ENCODE measurements at places on chromosomes 13 and 19. TPM values are rescaled to one million over a fixed set of nuclear protein-coding genes. Genes with fewer than 3 reads are reported as not detected.

DNA sequence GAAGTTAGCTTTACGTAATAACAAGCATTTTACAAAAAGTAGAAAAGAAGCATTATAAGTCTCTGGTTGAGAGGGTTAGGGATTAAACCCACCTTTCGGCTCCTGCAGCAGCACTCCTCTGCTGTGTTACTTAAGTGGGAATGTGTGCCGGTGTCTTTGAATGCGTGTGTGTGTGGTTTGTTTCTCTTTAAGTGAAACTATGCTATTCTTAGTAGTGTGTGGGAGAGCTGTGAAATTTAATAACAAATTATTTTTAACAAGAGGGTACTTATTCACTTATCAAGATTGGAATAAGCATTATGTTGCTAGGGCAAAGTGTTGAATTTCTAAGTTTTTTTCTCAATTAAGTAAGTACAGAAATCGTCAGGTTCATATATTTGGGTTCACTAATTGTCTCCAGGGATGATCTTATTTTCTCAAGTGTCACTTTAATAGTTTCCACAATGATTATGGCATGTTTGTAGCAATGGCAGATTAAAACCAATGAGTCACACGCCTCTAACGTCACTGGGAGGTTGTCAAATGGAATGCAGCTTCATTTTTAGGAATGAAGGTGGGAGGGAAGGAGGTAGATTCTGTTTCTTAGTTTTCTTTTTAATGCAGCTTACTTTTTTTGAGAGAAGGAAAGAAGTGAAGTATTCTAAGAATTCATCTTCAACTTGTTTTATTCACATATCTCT, 151.3 kb downstream of the LMO7 start:
- no peak for DNase-seq

DNA sequence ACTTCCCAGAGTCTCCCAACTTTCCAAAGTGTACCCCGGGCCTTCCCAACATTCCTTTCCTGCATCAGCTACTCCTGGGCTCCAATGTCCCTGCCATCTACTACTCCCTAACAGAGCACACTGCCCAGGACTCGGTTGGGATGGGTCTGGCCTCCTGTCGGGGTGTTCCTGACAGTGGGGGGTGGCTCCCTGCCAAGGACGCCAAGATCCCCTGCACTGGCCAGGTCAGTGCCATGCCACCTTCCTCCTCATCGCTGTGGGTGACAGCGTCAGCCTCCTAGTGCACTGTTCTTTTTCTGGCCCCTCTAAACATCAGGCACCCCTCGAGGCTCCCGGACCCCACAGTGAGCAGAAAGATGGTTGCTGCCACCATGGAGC, 13.8 kb downstream of the EPS15L1 start:
- no peak for DNase-seq

- DNase-seq: no peak
Observed at GRCh38 chr13:74869846-74870245, 612.1 kb downstream of the TBC1D4 start.

DNA sequence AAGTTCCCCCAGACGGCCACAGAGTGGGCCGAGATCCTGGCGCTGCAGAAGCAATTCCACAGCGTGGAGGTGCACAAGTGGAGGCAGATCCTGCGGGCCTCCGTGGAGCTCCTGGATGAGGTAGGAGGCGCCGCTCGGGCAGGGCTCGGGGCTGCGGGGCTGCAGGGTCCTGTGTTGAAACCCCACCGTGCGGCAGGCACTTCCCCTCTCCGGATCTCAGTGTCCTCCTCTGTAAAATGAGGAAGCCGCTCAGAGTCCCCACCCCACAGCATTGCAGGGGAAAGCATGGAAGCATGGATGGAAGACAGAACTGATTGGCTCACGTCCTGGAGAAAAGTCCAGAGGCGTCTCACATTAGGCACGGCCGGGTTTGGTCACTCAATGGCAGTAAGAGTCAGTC, 6.8 kb upstream of the SCN1B start:
- no peak for DNase-seq

- no peak for DNase-seq
Observed at GRCh38 chr13:110415669-110416068, 108.6 kb downstream of the COL4A2 start.

- no peak for DNase-seq
Observed at GRCh38 chr19:8342316-8342683, 762 bp downstream of the KANK3 start.

The THSD1 gene
- total RNA-seq: 1.9 TPM

The IFNL1 gene
- not detected for total RNA-seq

The SLC7A10 gene
- total RNA-seq: not detected

The MZF1 gene
- total RNA-seq: 113 TPM

The ZNF439 gene
- total RNA-seq: 14.6 TPM

The FAM216B gene
- total RNA-seq: not detected
